KBM-7 (cell line): ENCODE measurements at places on chromosomes 1 and 21.
A peak's percentile ranks its signal among the peaks of the same experiment; 100 is the strongest.

- DNase-seq = no peak
These were observed 133.4 kb downstream of the NEK7 start for GRCh38 chr1:198290089-198290683.

DNA sequence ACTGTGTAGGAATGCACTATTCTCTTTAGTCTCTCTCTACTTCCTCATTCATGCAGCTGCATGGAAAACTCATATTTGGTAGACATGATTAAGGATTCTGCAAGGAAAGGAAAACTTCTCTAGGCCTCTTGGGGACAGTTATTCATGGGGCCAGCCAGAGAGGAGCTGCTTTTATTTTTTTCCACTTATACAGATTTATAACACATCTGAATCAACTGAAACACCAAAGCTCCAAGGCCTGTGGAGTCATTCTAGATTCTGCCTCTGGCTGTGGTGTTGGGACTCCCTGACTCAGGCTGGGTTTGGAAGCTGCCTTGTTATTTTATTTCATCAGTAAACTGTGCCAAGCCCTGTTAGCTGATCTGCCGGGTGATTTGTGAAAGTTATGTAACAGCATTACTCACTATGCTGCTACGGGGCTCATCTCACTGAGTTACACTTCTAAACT is 83.9 kb upstream of the EDEM3 start:
- peak; percentile 19 for DNase-seq

- DNase-seq = no peak
These were observed 6.7 kb upstream of the SNAPIN start for GRCh38 chr1:153651771-153652170.

DNA sequence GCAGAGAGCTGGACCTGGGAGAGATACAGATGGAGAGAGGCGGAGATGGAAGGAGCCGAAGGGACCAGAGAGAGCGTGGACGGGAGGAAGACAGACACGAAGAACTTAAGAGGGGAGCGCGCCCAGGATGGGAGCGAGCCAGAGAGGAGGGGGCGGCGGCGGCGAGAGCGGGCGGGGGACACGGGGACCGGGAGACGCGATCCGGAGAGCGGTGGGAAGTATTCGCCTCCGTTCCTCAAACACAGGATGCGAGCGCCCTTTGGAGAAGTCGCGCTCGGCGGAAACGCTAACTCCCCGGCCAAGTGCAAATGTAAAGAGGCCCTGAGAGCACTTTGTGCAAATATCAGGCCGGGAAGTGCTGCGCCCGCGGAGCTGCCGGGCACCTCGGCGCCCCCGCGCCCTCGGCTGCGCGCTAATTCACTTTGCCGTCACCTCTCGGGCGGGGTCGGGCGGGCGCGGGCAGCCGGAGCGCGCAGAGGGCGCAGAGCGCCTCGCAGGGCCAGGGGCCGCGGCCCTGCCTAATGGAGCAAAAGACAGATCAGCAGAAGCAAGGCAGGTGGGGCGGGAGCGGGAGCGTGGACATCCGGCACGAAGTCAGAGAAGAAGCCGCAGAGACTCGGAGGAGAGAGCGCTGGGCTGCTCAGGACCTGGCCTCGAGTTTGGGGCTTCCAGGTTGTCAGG is 281.2 kb downstream of the RRAGC start:
- no peak for DNase-seq

GRCh38 chr1:42142894-42143675 is 10.1 kb upstream of the GUCA2B start:
- DNase-seq = peak; percentile 57

DNA sequence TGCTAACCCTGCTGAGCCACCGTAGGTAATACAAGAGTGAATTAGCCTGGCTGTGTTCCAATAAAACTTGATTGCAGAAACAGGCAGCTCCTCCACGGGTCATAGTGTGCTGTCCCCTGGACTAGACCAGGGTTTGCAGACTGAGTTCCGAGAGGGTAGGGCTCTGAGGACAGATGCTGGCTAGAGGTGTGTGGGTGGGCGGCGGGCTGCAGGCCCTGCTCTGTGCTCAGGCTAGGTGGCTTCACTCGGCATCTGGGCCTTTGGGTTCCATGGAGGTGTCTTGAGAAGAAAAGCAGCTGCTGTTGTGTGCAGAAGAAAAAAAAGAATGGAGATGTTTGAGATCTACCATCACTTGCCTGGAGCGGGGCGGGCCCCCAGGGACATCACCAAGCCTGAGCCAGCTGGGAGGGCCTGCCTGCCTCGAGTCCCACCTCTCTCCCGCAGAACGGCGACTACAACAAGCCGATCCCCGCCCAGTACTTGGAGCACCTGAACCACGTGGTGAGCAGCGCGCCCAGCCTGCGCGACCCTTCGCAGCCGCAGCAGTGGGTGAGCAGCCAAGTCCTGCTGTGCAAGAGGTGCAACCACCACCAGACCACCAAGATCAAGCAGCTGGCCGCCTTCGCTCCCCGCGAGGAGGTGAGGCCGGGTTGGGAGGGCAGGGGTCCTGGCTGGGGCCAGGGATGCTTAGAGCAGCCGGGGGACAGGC is 7.9 kb downstream of the TMEM201 start:
- no peak for DNase-seq

- DNase-seq = peak; percentile 67
These were observed at the start of gene JAK1 for GRCh38 chr1:64966158-64966971. TSS of gene JAK1 (minus strand) at chr1:64966549. CDS start at chr1:64886264, 80,285 bp downstream.

DNA sequence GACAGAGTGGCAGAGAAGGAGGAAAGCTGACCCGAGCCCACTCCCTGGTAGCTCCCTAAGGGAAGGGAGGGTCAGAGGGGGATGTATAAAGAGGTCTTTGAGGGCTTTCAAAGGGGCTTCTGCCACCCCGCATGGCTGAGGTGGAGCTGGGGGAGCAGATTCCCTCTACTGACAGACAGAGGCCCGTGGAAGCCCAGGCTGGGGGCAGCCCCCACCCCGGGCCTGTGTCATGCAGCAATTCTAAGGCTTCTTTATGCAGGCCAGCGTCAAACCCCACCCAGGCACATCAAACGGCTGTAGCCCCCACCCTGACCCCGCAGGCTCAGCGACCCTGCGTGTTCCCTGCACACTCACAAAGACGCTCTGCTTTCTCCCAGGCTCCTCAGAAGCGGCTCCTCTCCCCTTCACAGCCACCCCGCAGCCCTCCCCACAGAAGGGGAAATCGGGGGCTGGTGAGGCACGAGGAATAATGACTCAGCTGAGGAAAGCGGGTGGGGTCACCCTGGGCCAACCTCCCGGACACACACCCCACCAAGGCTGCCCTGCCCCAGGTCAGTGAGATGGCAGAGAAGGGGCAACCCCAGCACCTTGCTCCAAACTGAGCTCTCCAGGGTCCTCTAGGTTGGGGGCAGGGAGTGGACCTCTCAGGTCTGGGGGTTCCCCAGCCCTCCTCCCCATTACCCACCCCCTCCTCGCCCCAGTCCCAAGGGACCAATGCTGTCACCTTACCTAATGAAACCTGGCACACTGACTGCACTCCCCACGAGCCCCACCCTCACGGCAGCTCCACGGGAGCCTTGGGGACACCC is 10.8 kb downstream of the SLC45A3 start:
- DNase-seq = no peak

GRCh38 chr1:103074224-103074623 is 34.1 kb downstream of the COL11A1 start:
- DNase-seq = no peak

GRCh38 chr1:229657993-229658755 is 32.1 kb downstream of the URB2 start:
- DNase-seq = no peak

DNA sequence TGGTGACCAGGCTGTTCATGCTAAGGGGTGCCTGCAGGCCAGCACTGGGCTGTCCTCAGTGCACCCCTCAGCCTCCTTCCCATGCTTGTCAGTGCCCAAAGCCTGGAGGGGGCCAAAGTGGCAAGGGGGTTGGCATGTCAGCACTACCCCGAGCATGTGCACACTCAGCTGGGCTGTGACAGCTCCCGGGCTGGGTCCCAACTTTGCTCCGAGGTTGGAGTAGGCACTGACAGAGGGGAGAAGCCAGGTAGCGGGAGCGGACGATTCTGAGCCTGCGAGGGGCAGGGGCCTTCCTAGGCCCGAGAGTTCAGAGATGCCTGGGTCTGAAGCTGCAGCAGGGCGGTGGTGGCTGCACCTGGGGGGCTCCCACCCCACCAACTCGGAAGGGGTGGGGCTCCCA is 119.0 kb downstream of the MAST2 start:
- DNase-seq = no peak

- DNase-seq = no peak
These were observed 1.7 kb downstream of the MYOCOS start for GRCh38 chr1:171623651-171624331.

GRCh38 chr21:19987671-19988070 is 1010.5 kb upstream of the NCAM2 start:
- no peak for DNase-seq

- DNase-seq = no peak
These were observed 231.2 kb upstream of the CACYBP start for GRCh38 chr1:174768516-174768915.
